ENCODE measurements at places on chromosomes 7 and 10.

- no peak for ATAC-seq
These were observed 129.2 kb downstream of the GRK5 start for GRCh38 chr10:119336599-119336998.

- ATAC-seq: peak; percentile 79
These were observed at the start of gene KCNMA1 for GRCh38 chr10:77637532-77638320. TSS of gene KCNMA1 (minus strand) at chr10:77637808.

DNA sequence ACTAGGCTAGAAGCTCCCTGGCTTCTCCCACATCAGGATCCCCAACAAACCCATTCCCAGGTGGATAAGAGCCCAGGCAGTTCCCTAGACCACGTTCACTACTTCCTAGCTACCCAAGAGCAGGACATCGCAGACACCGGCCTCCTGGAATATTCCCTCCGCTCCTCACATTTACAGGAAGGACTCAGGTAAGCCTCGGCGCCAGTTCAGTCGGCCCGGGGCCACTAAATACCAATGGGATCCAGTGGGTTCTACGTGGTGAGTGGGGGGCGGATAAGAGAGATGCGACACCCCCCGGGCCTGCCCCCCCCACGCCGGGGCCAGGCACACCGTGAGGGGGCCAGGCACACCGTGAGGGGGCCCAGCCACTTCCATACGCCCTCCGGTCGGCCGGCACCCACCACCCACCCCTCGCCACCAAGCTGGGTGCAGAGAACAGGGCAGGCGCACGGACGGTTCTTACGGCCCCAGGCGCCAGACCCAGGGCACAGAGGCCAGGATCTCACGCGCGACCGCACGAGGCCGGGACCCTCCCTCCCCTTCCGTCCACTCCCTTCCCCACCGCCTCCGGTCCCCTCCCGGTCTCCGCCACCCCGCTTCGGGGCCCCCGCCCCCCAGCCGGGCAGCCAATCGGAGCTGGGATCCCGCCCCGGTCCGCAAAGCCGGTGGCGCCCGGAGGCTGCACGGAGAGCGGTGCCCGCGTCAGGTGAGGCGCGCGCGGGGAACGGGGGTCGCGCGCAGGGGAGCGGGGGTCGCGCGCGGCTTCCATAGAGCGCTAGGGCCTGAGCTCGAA is at the start of gene BLVRA:
TSS of gene BLVRA (plus strand) at position 652 of the 793 bp plus-strand sequence. CDS start 12,479 bp downstream, outside the sequence.
- peak; percentile 86 for ATAC-seq

DNA sequence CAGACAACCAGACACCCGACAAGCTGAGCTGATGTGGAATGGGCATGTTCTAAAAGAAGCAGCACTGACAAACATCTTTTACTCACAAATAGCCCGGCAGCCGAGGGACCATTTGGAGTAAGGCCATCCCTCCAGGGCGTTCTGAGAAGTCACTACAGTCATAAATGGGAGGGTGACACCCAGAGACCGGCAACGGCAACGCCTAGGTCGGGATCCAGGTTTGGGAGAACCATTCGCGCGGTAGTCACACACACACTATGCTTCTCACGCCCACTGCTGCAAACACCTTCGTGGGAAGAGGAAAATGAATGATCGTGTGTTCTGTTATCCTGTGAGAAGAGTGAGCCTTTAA is 9.8 kb downstream of the TNS3 start:
- no peak for ATAC-seq

GRCh38 chr7:907158-907980 is 31.0 kb downstream of the GET4 start:
- ATAC-seq: no peak

GRCh38 chr7:985915-986741 is 3.1 kb downstream of the CYP2W1 start:
- ATAC-seq: peak; percentile 4

- ATAC-seq: no peak
These were observed 219.0 kb downstream of the CCDC3 start for GRCh38 chr10:12782537-12782936.

DNA sequence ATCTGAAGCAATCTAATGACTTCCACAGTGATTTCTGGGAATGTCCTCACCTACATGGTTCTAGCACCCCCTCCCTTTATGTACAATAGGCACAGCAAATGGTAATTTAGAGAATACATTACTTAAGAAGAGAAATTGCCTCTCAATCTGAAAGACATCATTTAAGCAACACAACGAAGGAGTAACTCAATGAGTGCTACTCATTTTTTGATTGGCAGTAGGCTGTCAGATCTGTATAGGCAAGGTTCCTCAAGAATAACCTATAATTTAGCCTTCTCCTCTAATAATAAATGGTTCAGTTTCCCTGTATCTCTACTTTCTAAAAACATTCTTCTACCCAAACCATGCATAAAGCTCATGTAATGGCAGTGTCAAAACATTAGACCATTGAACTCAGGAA is 30.6 kb upstream of the SEMA3C start:
- no peak for ATAC-seq

DNA sequence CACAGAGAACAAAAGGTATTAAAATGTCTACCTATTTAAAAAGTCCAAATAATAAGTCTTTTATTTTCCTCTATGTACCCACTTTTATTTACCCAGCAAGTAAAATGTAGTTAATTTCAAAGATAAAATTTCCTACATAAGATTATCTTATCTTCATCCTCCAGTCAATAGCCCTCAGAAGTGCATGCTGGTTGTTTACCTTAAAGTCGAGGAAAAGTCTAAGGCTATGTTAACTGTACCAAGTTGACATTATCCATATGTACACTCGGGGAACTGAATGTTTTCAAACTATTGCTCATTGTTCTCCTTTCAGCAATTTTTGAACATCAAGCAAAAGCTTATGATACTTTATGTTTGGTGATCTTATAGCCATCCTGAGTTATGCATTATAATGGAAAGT is 24.1 kb upstream of the LIPF start:
- no peak for ATAC-seq

DNA sequence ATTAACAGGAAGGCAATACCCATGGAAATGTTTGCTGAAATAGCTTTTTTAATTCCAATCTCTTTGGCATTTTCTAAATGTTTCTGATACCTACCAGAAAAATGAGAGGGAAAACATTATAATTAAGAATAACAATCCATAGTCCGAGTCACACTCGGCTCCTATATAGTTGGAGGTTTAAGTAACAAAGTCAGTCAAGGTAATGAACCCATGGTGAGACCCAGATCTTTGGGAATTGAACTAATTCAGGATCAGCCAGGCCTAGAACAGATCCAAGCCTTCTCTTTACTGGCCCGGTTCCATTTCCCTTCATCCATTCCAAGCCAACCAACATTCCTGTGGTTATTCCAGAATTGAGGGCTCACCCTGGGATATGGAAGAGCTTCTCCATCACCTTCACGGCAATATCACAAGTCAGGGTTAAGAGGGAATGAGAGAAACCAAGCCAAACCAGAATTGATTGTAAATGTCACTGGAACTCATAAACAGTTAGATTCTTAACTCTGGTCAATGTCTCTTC is 28.3 kb downstream of the ABCB4 start:
- no peak for ATAC-seq

DNA sequence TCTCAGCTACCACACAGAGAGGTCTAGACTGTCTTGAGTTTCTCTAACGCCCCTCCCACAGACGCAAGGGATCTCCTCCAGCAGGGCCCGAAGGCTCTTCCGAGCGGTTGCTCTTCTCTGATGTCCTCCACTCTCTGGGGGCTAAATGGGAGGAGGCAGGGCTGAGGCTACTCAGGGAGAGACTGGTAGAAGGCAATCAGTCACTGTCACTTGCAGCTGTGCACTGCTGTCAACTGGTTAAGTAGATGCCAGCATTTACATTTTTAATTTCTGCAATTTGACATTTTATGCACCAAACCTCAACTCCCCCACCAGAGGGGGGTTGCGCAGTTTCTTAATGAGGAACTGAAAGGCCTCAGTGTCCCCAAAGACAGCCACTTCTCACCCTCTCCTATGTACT is 442.8 kb downstream of the PLXNA4 start:
- no peak for ATAC-seq

GRCh38 chr7:147251751-147252325 is 1135.2 kb downstream of the CNTNAP2 start:
- no peak for ATAC-seq

GRCh38 chr7:115491744-115492380 is 538.7 kb downstream of the TFEC start:
- no peak for ATAC-seq

GRCh38 chr7:120421151-120421651 is 148.2 kb downstream of the KCND2 start:
- peak; percentile 32 for ATAC-seq

- ATAC-seq: no peak
These were observed 147.8 kb upstream of the TMEM72 start for GRCh38 chr10:44763331-44763730.

Measured in motor neuron (in vitro differentiated cells).